NCI-H1417 treated with DMSO at 0.1 percent for 48 hours (cell line): ENCODE measurements at places on chromosomes 6 and 20.

GRCh38 chr6:146673069-146673468, 74.3 kb downstream of the ADGB start:
- DNase-seq = no peak

GRCh38 chr6:138292482-138292881, 74.2 kb upstream of the PBOV1 start:
- no peak for DNase-seq

DNA sequence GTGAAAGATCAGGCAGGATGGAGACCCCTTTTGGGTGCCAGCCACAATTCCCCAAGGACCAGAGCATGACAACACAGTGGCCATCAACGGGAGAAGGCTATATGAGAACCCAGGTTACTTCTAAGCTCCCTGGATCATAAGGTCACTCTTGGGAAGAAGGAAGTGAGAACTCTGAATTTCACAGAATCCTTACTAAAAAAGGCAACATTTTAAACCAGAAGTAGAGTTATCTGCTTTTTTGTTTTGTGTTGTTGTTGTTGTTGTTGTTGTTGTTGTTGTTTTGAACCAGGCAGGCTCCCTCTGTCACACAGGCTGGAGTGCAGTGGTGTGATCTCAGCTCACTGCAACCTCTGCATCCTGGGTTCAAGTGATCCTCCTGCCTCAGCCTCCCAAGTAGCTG, 107.4 kb upstream of the TNFAIP3 start:
- no peak for DNase-seq

DNA sequence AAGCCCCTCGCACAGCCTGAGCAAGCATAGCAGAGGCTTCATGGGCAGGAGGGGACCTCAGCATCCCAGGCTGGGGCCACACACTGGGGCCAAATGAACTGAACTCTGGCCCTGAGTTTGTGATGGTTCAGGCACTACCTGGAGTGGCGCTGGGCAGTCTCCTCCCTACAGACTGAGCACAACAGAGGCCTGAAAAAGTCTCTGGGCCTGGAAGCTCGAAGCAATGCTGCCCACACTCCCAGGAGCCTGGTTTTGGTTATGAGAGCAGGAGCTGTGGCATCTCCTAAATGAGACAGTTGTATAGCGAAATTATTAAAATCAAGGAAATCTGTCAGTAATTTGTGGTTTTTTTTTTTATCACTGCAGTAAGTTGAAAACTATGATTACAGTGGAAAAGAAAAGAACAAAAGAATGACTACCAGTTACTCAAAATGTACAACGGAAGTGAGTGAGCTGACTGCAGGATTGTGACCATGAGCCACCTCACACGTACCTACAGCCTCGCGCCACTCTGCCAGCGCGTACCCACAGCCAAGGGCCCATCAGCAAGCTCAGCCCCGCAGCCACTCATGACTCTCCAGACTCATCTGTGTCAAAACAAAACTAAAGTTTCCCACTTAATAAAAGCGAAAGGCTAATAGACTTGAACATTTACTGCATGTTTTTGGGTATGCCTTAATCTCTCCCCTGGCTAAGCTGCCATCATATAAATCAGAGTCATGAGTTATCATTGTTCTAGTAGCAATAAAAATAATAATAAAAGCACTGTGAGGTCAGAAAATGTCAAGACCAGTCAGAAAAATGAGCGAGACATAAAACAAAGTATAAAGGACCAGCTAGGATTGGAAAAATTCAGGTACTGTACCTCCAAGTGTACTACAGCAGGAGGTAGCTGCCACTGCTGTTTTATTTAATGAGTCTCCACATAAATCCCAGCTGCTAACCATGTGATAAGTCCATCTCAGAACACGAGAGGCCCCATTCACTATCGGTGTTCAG, 177.0 kb downstream of the FOXC1 start:
- DNase-seq = no peak

- DNase-seq = no peak
These were observed 156.3 kb downstream of the FNDC1 start for GRCh38 chr6:159325476-159325875.

DNA sequence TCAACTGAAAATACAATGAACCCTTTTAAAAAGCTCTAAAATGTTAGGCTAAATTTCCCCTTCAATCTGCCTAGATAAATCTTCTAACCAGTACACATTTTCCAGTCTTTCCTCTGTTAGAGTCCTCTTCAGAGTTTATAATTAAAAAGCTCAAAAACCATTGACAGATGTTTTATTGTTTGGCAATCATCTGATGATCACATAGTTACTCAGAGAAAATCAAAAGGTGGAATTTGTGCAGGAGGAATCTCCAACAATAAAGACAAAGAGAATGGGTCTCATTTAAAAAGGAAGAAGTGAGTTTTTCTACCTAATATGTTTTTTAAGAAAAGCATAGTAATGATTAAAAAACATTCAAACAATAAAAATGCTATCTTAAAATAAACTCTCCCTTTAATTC, 3.1 kb downstream of the TRAPPC3L start:
- DNase-seq = no peak

DNA sequence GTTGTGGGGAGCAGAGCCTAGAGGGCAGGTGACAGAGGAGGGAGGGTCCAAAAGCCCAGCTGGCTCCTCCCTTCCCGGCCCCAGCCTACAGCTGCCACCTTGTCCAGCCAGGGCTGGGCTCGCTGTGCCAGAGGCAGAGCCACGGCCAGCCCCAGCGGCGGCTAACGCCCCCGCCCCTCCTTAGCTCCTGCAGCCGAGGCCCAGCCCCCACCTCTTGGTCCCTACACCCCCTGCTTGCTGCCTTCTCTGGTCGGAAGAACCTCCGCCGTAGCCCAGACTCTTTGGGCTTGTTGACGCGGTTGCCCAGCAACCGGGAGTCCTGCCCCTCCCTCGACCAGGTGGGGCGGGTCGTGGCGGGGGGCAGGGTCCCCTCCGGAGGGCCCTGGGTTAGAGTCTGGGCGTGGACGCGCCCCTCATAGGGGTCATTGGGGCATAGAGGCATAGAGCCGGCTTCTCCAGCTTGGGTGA, 521 bp upstream of the LKAAEAR1 start:
- DNase-seq = no peak

DNA sequence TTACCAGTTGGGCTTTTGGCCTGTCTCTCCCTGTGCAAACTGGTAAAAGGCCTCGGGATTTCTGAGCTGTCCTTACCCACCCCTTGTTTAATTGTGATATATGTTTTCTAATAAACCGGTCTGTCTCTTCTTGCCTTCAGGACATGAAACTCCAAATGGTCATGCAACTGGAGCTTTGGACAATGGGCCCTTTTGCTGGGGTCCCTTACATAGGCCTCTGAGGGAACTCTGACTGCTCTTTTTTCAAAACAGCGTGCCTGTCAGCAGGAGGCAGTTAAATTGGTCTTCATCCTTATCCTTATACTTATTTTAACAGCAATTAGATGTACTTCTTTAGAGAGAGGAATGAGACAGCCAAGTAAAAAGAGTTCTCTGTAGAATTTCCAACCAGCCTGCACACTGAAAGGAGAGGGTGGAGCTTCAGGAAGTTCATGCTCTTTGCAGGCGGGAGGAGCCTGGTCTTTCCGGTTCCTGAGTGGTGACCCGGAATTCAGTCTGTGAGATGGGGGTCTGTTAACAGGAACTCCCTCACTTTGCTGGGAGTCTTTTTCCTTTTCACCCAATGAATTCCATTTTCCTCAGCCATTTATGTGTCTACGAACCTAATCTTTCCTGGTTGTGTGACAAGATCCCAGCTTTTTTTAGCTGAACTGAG, 299.6 kb upstream of the GJE1 start:
- no peak for DNase-seq

- DNase-seq = no peak
These were observed 13.4 kb downstream of the PBOV1 start for GRCh38 chr6:138204792-138205384.

DNA sequence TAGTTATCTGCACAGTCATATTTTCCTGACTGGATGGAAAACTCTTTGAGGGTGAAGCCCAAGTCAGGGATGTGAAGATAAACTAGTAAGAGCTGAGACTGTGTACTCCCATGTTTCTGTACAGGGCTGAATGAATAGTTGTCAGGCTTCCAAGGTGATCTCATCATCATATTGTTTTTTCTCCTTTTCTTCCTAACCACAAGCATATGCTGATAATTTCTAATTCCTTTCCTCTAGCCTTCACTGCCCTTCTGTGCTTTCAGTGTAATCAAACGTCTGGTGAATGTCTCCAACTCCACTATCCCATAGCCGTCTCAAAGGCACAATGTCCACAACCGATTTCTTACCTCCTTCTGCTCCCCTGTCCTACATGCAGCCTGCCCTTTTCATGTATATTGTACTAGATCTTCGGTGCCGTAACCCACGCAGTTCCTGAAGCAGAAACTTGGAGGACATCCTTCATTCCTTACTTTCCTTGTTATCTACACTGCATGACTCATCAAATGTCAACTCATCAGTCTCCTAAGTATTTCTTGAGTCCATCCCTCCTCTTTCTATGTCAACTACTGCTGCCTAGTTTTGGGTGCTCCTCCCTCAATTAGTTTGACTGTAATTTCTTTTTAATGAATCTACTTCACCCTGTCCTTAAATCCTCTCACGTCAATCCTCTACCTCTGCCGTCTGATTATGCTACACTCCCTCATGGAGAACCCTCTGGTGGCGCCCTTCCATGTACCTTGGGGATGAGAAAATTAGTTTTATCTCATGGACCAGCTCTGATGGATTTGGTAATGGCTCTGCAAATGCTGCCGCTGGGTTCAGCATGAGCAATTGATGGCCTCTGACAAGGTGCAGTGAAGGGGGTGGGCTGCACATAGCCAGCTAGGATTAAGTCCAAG, 21.9 kb downstream of the NCOA7 start:
- no peak for DNase-seq

GRCh38 chr20:49657118-49657901, 56.4 kb downstream of the B4GALT5 start:
- DNase-seq = no peak

DNA sequence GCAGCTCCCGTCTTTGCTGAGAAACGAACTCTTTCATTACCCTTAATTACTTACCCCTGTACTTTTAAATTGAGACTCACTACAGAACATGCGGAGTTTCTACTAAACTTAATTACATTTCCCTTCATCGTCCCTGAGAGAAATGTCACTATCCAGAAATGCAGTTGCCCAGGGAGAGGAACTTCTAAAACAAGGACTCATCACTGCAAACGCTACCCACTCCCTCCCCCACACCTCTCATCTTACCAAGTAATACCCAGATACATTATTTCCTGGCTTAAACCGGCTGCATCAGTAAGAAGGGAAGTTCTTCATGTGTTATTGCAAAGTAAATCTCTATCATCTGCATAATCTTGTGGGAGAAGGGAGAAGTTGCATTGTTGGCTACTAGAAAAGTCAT, 138.3 kb downstream of the IPCEF1 start:
- DNase-seq = no peak

- DNase-seq = no peak
These were observed 3.1 kb upstream of the PTGIS start for GRCh38 chr20:49570828-49571552.

DNA sequence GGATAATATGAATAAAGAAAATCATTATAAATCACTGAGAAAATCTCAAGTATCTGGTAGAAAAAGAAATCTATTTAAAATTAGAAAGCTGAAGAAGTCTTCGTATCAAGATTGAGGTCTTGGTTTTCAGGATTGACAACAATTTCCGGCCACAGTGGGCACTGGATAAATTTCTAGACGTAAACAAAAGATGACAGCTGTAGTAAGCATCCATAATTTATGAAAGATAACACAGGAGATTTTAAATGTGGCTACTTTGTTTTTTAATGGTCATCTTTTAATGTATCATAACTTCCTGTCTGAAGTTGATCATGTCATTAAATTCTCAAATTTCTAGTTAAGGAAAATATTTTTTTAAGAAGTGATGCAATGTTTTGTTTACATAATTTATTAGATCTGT, 444.2 kb downstream of the HTR1B start:
- no peak for DNase-seq

DNA sequence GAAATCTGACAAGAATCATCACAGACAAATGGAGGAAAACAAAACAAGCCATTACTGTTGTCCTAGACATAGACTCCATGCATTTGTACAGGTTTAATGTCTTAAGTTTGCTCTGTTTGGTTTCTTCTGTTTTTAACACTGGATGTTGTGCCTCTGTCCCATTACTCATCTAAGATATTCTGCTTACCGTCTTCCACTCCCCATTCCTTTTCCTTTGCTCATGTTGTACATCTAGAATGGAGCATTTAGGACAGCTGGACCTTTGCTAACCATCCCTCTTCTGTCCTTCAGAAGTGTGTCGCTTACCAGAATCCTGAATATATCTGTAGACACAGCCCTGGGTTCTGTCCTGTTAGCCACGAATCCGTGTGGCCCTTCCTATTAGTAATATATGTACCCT, 35.2 kb downstream of the RAB22A start:
- DNase-seq = no peak

- DNase-seq = no peak
These were observed 142.6 kb downstream of the COL9A1 start for GRCh38 chr6:70160276-70160675.

- DNase-seq = no peak
These were observed 41.6 kb upstream of the FOXP4 start for GRCh38 chr6:41504466-41505121.

- no peak for DNase-seq
These were observed 593.4 kb upstream of the JAG1 start for GRCh38 chr20:11267131-11267761.

DNA sequence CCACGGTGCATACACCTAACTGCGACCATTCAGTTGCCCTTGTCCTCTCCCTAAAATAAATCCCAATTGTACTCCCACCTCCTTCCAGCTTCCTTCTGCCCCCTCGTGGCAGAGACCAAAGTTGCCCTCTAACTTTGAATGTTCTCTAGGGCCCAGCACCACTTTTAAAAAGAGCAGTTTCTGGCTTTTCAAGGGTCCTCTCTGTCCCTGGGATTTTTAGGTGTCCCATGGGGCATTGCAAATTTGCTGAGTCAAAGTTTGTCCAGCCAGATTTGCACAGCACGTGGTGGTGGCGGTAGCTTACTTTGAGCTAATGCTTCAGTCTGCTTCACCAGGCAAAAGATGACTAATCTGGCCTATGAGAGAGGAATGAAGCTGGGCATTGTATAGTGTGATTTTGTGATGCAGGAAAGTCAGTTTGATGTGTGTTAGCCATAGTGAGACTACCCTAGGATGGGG, 100.2 kb downstream of the PERP start:
- no peak for DNase-seq

- no peak for DNase-seq
These were observed 121.2 kb upstream of the QKI start for GRCh38 chr6:163293286-163293685.

GRCh38 chr20:32451682-32452461, 93.7 kb downstream of the ASXL1 start:
- no peak for DNase-seq

DNA sequence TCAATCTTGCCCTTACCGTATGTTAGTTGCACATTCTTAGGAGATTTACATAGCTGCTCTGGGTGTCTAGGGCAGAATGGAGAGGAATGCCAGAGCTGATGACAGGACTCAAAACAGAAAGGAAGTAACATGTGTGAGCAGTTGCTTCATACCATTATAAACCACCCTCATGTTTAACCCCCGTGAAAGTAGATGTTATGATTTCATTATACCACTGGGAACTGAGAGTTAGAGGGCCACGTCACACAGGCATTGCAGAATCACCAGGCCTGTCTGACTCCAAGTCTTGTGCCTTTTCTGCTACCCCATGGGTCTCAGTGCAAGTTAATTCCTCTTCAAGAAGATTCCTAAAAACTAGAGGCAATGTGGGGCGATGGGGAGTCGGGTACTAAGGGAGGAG, 23.5 kb upstream of the SIM1 start:
- DNase-seq = no peak

GRCh38 chr20:63525971-63526370, 5.4 kb downstream of the PPDPF start:
- DNase-seq = no peak
